GM06990 (cell line): ENCODE measurements at places on chromosomes 3 and 15.
A peak's percentile ranks its signal among the peaks of the same experiment; 100 is the strongest.

- DNase-seq = no peak
Measured at GRCh38 chr3:97815149-97815917, 6.5 kb upstream of the CRYBG3 start.

GRCh38 chr3:138329127-138329983 lies at the start of gene NME9:
Gene NME9, minus strand, starts transcription at chr3:138329851. Its CDS starts 516 bp downstream, at chr3:138329335.
- peak; percentile 64 for DNase-seq

DNA sequence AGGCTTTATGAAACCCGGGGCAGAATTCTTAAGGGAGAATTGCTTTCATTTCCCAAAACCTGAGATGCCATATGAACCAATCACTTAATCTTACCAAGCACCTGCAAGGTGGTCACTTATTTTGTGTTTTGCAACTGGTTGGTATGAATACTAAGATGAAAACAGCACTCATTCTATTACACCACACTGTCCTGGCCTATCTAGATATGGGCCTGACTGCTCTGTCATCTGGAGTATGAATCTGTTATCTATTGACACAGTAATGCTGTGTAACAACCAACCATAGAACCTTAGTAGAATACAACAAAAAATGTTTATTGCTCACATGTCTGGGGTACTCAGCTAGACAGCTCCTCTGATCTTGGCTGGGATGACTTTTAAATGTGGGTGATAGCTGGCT lies 74.8 kb downstream of the TMEM266 start:
- no peak for DNase-seq

GRCh38 chr15:95975212-95975611 lies 355.3 kb upstream of the NR2F2 start:
- peak; percentile 56 for DNase-seq

DNA sequence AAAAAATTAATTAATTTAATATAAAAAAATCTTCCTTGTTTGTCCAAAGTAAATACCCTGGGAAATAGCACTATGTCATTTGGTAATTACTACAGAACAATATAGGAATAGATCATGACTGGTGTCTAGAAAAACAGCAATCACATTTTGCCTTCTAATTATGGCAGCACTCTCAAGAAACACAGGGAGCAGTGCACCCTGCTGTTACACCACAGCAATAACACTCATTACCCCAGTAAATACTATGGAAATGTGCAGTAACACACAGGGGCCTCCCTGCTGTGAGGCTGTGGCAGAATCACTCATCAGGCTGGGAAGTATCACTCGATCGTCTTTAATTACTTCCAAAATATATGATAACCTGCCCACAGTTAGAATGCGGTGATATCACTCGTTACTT lies 646.0 kb downstream of the TUSC7 start:
- DNase-seq = no peak

DNA sequence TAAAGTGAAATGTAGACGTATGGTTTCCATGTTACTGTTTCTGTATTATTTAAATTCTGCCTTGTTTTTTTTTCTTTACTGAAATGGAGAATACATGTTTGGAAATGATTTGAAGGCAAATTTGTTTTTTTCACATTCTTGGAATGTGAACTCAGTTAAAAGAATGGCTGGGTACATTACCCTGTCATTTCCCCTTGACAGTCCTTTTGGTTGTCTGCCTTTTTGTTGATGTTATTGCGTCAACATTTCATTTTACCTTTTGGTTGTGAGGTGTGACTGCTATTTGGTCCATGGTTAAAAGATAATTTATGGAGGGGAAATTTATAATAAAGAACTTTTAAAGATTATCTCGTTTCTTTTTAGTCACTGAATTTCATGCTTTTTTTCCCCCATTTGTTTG lies 3.2 kb upstream of the GPR171 start:
- DNase-seq = no peak

- peak; percentile 87 for DNase-seq
Measured at GRCh38 chr3:170356596-170357175, 829 bp upstream of the SKIL start.

GRCh38 chr3:195911946-195912270 lies 3.6 kb upstream of the TNK2 start:
- no peak for DNase-seq

DNA sequence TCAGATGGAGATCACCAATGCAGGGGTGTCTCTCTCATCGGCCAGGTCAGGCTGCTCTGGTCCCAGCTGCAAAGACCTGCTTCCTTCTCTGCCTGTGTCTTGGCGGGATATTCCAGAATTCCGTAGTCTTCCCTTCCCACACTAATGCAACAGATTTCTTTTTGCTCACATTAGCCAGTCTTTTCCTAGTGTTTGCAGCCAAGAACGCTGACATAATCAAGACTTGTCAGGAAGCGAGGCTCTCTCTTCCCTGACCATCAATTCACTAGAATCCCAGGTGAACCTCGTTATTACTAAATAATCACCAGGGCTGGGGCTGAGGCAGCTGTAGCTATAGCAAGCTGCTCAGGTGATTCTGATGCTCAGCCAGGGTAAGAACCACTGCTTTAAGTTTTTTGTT lies 43.2 kb upstream of the ACKR4 start:
- DNase-seq = no peak

- no peak for DNase-seq
Measured at GRCh38 chr3:129409541-129409940, 18.9 kb downstream of the EFCAB12 start.

DNA sequence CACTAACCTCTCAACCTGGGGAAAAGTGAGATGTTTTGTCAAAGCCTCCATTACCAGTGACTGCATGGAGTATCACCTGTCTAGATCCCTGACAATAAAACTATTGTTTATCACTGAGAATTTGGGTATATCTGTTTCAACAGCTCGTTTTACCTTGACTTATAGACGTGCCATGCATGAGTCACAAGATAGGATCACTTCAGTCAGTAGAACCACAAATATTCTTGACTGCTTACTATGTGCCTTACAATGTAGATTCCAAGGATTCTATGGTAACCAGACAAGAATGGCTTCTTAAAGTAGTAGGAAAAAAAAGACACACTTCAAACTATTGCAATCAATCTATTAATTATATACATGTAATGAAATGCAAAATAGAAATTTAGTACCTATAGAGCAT lies 55.7 kb upstream of the GRM7 start:
- DNase-seq = no peak

DNA sequence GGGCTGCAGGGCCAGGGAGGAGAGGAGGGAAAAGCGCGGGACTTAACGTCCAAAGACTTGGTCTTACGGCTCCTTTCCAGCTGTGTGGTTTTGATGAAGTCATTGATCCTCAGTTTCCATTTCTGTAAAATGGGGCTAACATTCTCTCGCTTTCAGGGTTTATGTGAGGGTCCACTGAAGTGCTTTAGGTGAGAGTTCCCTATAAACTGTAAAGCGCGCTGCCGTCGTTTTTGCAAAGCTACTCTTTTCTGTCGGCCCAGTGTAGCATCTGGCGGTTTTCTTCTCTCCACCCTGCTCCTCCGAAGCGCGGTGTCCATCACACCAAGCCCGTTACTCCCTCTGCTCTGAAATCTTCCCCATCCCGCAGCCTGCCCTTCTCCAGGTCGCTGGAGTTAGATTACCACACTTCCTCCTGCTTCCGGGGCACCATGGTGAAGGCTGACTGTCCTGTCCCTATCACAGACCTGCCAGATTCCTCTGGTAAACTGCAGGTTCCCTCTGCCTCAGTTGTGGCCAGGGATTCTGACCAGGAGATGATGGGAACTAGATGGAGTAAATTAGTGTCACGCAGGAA lies 702 bp upstream of the DNAJC17 start:
- DNase-seq = no peak

- DNase-seq = no peak
Measured at GRCh38 chr3:15645740-15646501, 44.4 kb downstream of the BTD start.

- DNase-seq = no peak
Measured at GRCh38 chr15:93110502-93111040, 21.6 kb upstream of the RGMA start.

GRCh38 chr15:98888820-98889479 lies 118.6 kb downstream of the PGPEP1L start:
- no peak for DNase-seq

DNA sequence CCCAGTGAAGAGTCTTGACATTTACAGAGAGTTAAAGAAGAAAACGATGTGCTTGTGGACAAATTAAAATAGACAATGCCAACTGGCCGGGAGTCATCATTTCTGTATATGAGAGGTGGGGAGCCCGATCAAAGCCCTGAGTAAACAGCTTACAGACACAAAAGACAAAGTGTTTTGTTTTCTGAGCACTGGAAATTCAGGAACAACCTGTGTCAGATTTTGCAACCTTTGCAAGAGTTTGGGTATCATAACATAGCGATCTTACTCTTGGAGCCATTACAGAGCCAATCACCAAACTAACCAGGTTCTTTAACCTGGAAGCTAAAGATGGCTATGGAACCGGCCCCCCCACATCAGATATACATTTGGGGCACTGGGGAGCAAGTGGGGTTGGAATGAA lies 101.9 kb upstream of the LRIG1 start:
- no peak for DNase-seq

GRCh38 chr3:149808209-149808829 lies 4.7 kb upstream of the RNF13 start:
- DNase-seq = peak; percentile 28

- no peak for DNase-seq
Measured at GRCh38 chr3:183959214-183959613, 58.5 kb downstream of the ABCC5 start.

GRCh38 chr3:50481992-50482391 lies 21.4 kb downstream of the CACNA2D2 start:
- DNase-seq = no peak

DNA sequence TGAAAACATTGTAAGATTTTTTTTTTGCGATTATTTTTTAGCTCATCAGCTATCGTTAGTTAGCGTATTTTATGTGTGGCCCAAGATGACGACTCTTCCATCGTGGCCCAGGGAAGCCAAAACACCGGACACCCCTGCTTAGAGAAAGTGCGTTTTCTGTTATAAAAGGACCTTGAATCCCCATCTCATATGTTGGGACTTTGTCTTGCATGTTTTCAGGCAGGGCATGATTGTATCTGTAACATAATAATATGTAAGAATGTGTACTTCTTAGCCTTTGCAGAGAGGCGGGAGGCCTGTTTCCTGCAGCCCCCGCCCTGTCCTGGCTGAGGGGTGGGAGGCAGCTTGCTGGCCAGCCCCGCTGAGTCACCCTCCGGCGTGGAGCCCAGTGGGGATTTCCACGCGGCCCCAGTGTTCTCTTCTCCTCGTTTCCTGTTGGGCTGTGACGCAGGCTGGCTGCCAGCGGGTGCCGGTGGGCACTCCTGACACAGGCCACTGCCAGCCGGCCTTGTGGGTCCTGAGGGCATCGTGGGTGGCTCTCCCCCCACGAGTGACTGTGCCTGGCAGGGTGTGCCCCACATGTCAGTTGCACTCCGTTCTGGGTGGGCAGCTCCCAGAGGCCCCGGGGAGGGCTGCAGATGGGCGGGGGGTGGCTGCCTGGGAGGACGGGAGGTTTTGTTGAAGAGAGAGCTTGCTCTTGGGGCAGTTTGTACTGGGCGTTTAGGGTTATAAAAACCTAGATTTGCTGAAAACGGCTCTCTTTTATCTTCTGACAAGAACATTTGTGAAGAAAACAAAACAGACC lies 55.6 kb downstream of the SMAD3 start:
- DNase-seq = peak; percentile 83

DNA sequence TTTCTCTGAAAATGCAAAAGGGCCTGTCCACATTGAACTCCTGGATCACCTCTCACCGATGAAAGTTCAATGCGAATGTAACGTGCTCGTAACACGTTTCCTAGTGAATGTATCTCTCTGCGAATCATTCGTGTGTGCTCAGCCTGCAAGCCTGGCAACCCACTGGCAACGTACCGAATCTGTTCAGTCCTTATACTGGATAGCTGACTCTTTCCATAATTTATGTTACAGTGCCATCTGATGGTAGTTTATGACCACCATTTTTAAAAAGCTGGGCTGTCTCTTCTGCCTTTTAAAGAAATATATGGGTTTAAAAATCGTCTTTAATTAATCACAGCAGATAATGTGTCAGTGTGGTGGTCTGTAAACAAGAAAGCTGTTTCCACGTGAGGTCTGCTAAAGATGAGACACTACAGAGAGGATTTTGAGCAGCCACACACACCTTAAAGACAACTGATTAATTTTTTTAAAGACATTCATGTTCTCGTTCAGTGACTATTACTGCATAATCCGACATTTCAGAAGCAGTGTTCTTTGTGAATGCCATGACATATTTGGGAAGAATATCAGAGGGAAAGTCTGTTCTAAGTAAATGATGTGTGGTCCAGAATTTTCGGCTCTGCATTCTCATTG lies 69.4 kb upstream of the FOXP1 start:
- DNase-seq = no peak

- DNase-seq = peak; percentile 77
Measured at GRCh38 chr15:63473999-63474809, 30.2 kb upstream of the USP3 start.

DNA sequence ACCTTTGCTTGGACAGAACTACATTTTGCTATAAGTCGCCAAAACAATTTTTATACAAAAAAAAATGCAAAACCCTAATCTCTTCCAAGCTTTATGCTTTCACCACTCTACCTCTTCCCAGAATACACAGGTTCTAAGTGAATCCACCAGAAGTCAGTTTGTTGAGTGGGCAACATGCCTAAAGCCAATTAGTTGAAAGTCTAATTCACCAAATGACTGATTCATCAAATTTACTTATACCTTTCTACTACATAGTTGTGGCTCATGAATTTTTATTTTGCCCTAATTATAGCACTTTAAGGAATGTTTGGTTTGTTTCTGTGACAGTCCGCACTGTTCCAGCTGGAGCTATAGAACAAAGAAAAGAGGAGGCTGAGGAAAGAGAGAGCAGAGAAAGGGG lies 265.9 kb upstream of the TGFBR2 start:
- DNase-seq = no peak

- no peak for DNase-seq
Measured at GRCh38 chr3:8423307-8423706, 78.3 kb upstream of the LMCD1 start.

- no peak for DNase-seq
Measured at GRCh38 chr15:70378126-70379031, 280.7 kb upstream of the TLE3 start.

DNA sequence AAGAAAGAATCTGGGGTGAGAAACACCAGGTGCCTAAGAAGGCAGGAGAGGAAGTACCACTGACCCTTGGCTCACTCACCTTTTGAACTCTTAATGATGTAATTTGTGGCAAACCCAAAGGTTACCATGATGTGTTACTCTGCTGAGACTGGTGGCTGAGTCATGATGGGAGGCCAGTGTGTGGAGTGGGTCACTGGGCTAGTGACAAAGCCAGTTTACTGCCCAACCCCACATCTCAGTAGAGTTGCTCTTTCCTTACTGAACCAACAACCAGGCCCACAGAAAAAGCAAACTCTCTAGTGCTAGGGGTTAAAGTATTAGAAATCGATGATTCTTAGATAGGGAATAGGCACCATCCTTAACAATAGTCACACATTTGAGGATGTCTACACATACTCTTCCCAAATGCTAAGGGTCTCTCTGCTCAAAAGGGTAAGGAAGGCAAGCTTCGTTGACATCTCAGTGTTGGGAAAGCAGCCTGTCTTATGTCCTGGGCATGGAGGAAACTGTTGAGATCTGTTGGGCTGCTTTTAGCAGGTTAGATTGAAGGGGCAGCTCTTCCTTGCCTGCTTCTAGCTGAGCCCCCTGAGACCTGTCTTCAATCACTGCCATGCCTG lies 3.1 kb downstream of the RBP2 start:
- no peak for DNase-seq

- no peak for DNase-seq
Measured at GRCh38 chr3:114112696-114113095, 56.2 kb downstream of the QTRT2 start.
